ENCODE measurements at places on chromosomes 16 and 17.

DNA sequence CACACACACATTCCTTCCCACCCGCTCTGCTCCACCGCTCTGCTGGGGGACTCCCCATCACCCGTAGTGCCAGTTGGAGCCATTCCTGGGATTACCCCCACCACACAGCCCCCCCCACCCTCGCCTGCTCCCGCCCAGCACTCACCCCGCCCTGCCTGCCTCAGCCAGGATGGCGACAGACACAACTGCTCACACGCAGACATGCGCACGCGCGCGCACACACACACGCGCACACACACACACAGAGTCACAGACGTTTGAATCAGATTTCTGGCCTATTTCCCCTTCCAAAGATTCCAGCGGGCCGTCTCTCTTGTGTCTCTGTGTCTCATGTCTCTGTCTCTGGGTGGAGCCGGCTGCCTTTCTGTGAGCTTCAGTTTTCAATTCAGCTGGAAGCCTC lies 4.4 kb downstream of the CACNA1G start:
- DNase-seq, result no peak

DNA sequence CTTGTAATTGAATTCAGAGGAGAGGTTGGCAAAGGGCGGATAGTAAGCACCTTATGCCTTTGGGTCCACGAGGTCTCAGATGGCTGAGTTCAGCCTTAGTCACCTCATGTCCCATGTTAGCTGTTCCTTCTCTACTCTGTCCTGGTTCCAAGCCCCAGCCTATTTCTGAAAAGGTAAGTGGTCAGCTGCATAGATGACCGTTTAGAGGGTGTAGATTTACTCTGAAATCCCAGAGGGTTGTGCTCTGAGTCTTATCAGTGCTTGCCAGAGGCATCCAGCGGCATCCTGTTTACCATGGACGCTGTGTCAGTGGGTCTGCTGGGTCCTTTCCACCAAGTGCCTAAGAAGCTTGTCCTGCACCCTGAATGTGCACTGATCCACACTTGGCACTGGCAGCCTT lies 1.9 kb downstream of the ZNF778 start:
- no peak for DNase-seq

GRCh38 chr16:20023190-20023589 lies 50.5 kb downstream of the GPR139 start:
- DNase-seq, result no peak

- no peak for DNase-seq
Measured at GRCh38 chr17:57327176-57327970, 71.0 kb downstream of the MSI2 start.

DNA sequence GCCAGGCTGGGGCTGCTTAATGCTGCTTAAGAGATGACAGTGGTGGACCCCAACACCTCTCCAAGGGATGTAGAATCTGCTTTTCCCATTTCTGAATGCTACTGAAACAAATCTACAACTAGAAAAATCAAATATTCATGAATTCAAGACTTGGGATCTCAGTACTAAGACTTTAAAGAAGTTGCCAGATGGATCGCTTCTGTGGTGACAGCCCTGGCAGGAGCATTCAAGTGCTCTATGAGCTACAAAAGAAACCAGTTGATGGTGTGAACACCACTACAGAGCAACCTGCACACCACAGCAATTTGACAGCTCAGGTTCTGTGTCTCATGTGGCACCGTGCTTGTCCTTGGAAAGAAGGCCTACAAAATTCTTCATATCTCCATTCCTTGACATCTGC lies 42.6 kb downstream of the SIAH1 start:
- DNase-seq, result no peak

DNA sequence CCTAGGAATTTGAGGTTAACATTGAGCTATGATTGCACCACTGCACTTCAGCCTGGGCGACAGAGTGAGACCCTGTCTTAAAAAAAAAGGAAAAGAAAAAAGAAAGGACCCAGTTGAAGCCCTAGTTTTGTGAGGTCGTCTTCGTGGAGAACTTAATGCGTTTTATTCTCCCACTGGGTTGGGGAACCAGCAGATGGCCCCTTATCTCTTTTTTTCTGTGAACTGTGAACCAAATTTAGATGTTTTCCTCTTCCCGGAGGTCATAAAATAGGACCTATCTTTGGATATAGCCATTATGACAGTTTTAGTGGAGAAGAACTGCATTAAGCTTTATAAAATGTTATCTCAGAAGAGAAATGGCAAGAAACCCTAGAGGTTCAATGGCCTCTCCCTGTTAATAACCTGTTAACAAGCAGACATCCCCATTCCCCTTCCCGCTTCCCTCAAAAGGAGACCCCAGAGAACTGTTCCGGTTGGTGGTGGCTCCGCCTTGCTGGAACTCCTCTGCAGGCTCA lies 23.5 kb downstream of the KIAA0513 start:
- DNase-seq, result no peak

- peak; percentile 61 for DNase-seq
Measured at GRCh38 chr17:17836818-17837379, at the start of gene SREBF1. TSS of gene SREBF1 (minus strand) at chr17:17836986. CDS start at chr17:17836817, 169 bp downstream.

DNA sequence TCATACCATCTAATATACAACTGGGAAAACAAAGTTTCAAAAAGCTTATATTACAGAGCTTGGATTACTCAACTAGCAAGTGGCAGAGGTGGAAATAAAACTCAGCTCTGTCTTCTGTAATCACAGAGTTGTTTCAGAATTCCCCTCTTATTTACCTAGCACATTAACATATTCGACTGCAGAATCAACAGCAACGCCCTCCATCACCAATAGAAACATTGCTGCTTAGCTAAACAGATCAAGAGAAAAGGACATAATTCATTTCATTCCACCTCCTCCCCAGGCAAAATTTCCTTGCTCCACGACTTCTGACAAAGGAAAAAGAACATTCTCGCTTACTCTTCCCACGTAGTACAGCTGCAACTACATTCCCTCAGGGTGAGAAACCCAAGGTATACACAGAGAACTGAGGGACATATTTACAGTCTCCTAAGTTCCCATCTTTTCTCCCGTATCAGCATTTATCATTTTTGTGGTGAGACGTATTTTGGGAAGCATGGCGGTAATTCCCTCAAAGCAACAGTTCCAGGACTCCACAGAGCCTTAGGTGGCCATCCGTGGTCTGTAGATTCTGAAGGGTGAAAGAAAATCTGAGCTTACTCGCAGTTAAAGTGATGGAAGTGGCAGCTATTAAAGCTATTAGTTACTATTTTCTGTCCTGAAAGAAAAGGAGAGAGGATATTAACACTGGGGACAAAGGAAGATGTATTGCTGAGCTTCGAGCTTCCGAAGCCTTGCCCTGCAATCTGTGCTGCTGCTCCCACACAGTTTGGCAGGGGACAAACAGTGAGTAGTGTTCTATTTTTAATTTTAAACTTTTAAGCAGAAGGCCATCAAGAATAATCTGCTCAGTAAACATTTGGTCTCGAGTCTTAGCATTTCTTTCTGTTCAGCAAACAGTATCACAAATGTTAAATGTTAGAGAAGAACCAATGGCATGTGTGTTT lies 1296.2 kb downstream of the CDH8 start:
- no peak for DNase-seq

- DNase-seq, result no peak
Measured at GRCh38 chr16:49352892-49353291, 20.7 kb upstream of the C16orf78 start.

GRCh38 chr16:4410335-4411075 lies 5.9 kb downstream of the CORO7 start:
- peak; percentile 75 for DNase-seq

GRCh38 chr17:19401321-19402010 lies 9.6 kb upstream of the RNF112 start:
- no peak for DNase-seq

GRCh38 chr17:9925457-9925856 lies 20.4 kb upstream of the RCVRN start:
- DNase-seq, result no peak

GRCh38 chr17:10067446-10068143 lies 130.8 kb downstream of the GAS7 start:
- no peak for DNase-seq

- no peak for DNase-seq
Measured at GRCh38 chr17:65071861-65072260, 15.3 kb upstream of the GNA13 start.

GRCh38 chr17:45317111-45317928 lies 500 bp upstream of the MAP3K14 start:
- peak; percentile 99 for DNase-seq

- DNase-seq, result no peak
Measured at GRCh38 chr16:58709333-58709732, 24.8 kb upstream of the SLC38A7 start.

GRCh38 chr16:55323637-55324271 lies at the start of gene IRX6:
TSS of gene IRX6 (plus strand) at chr16:55324203. CDS start at chr16:55325092, 889 bp downstream.
- DNase-seq, result no peak

DNA sequence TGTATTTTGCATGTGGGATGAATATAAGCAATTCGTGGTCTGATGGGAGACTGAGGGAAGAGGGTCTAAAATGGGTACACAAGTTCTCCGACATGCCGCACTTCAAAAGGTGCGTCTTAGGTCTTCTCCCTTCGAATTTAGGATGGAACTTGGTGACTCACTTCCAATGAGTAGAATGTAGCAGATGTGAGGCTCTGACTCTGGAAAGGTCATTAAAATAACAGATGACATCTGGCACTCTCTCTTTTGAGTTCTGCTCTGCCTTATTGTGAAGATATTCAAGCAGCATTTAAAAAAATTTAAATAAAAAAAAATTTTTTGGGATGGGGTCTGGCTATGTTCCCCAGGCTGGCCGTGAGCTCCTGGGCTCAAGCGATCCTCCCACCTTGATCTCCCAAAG lies 92.7 kb downstream of the TMEM100 start:
- no peak for DNase-seq

DNA sequence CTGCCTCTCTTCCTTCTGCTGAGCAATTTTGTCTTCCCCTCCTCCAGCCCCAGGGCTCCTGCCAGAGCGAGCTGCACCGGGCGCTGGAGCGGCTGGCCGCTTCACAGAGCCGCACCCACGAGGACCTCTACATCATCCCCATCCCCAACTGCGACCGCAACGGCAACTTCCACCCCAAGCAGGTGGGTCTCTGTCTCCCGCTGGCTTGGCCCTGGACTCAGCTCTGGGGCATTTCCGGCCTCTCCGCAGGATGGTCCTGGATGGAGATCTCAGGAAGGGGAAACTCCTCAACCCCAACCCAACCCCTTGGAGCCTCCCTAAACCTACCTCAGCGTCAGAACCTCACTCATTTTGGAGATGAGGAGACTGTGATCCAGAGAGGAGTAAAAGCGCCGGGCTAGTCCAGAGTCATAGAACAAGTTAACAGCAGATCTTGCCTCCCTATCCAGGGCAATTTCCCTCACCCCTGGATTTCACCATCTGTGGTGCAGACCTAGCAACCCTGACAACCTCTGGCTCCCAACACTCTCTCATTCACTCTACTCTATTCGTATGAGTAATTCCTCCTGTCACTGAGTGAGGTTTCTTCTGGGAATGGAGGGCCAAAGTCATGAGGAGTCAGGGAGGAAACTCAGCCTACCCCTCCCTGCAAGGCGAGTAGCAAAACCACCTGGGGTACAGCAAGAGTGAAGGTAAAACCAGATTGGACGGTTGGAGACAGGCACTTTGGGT lies 10.8 kb downstream of the IGFBP4 start:
- DNase-seq, result no peak

DNA sequence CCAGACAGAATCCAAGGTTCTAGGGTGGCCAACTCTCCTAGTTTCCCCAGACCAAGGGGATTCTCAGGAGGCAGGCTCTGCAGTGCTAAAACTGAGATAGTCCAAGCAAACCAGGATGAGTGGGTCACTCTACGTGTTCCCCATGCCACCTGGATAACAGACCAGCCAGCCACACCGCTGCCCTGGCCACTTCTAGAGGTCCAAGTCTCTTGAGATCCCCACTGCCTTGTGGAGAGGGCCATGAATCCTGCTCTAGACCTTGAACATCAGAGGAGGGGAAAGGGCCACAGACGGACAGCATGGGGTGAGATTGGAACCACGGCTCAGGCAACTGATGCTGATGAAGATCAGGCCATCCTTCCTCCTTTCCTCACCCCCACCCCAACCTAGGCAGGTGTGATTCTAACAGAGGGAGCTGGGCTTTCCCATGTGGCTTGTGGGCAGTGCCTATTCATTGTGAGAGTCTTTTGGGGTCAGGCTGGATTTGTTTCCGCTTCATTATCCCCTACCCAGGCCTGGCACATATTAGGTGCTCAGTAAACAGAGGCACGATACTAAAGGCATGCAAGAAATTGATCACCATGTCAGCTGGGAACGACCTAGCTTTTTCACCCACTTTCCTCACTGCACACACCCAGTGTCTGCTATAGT lies 16.8 kb upstream of the TVP23A start:
- no peak for DNase-seq

GRCh38 chr17:18009609-18010420 lies 29.2 kb downstream of the ATPAF2 start:
- no peak for DNase-seq

DNA sequence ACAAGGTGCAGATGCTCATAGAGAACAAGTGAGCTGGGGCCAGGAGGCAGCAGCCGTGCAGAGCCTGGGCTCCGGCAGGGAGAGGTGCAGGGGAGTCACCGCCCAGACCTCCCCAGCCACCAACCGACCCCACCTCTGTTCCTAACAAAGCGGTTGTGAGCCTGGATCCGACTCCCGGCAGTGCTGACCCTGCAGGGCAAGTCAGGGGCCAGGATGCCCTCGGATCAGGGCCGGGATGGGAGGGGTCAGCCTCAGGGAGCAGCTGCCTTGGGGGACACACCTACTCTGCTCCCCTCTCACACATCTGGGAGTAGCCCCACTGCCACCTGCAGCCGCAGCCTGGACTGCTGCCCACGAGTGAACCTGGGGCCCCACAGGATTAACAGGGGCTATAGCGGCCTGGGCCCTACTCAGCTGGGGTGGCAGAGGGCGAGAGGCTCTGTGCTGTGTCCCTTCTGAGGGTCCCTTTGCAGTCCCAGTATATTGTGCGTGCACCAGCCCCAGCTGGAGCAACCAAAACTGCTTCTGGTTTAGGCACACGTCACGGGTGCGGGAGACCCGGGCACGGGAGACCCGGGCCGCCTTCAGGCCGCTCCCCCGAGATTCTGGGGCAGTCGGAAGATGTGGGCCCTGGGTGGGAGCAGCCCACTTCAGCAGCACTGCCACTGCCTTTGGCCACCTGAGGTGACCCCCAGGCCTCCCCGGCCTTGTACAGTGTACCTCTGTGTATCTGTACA lies 21.2 kb downstream of the MNT start:
- DNase-seq, result no peak

GRCh38 chr17:28861393-28862203 lies 6.8 kb downstream of the ERAL1 start:
- no peak for DNase-seq

GRCh38 chr17:76872221-76872873 lies 4.1 kb downstream of the MGAT5B start:
- no peak for DNase-seq

GRCh38 chr17:32792207-32792606 lies 84.7 kb downstream of the MYO1D start:
- no peak for DNase-seq

- no peak for DNase-seq
Measured at GRCh38 chr16:22366889-22367288, 7.5 kb downstream of the CDR2 start.

GRCh38 chr17:8048236-8048635 lies 9.4 kb downstream of the ALOX15B start:
- no peak for DNase-seq

GRCh38 chr16:54647725-54648221 lies 282.9 kb upstream of the IRX5 start:
- no peak for DNase-seq

GRCh38 chr17:72576289-72576759 lies 455.5 kb downstream of the SOX9 start:
- peak; percentile 78 for DNase-seq

Data from midbrain (tissue), 1 donor.